ENCODE measurements at places on chromosomes 6 and 20.

- DNase-seq, result no peak
These were observed 145.3 kb downstream of the VEGFA start for GRCh38 chr6:43915208-43915869.

GRCh38 chr20:39885975-39886649, 802.9 kb downstream of the MAFB start:
- DNase-seq, result no peak

GRCh38 chr20:5001174-5002076, at the start of gene SLC23A2:
Gene SLC23A2 (minus strand): TSS chr20:5001510. CDS start chr20:4932562, 68,948 bp downstream.
- no peak for DNase-seq

DNA sequence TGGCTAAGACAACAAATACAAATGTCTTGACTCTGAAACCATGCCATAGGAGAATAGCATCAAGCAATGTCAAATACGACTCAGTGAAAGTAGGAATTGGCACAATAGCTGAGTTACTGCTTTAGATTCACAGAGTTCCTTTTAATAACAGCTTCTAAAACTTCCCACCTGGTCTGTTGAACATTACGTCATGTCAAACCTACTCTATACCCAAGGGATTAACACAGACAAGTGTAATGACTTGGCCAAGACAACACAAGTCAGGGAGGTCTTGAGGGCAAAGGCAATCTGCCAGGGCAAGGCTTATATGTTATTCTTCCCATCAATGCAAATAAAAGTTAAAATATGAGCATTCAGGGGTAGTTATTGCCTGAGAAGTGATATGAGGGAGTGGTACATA, 265.1 kb upstream of the PRDM1 start:
- no peak for DNase-seq

DNA sequence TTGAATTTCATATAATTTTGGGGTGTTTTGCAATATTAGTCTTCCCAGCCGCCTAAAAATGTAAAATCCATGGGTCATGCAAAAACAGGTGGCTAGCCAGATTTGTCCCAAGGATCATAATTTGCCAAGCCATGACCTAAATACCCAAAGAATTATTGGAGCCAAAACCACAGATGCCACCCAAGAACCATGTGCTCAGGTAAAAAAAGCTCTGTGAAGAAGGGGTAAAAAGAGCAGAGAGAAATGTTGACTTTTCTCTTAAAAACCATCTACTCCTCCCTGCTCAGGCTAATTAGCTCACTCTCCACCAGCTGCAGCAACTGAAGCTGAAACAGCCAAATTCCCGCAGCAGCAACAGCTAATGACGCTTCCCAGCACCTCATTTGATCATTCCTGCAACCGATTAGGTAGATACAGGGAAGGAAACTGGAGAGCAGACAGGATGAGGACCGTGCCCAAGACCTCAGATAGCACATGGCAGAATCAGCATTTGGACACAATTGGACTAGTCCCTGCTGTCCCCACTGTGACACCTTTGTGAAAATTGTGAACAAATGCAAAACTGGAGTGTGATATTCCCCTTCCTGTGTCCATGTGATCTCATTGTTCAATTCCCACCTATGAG, 107.9 kb upstream of the NXT1 start:
- no peak for DNase-seq

DNA sequence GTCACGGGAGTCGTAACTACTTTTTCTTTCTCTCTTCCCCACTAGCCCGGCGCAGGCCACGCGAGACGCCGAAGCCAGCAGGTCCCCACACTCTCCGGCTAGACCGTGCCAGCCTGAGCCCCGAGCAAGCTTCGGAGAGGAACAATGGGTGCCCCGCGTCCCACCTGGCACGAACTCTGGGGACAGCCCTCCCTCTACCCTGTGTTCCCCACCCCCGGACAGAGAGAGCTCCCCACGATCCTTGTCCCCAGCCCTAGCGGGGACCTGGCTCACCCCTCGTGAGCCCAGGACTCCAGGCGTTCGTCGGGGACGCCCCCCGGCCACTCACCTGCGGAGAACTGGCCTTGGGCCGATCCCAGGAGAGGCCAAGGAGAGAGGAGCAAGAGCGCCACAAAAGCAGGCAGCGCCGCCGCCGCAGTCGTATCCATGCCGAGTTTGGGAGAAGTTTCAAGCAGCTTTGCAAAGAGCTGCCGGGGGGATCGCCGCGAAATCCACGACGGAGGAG, 416 bp downstream of the PTPRK start:
- DNase-seq, result no peak

DNA sequence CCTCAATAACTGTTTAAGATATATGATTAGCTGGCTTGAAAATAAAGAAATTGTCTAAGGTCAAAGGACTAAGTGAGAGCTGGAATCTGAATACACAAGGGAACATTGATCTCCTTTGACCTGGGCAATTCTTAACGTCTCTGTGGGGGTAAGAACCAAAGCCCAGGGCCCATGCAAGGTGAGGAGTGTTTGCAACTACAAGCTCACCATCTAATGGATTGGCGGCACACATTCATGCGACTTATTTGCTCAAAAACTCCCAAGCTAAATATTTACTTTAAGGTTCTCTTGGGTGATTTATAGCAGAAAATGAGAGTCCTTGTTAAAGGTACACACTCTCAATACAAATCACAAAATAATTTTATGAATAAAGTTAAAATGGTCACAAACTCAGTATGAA, 392.0 kb upstream of the FLRT3 start:
- DNase-seq, result no peak

DNA sequence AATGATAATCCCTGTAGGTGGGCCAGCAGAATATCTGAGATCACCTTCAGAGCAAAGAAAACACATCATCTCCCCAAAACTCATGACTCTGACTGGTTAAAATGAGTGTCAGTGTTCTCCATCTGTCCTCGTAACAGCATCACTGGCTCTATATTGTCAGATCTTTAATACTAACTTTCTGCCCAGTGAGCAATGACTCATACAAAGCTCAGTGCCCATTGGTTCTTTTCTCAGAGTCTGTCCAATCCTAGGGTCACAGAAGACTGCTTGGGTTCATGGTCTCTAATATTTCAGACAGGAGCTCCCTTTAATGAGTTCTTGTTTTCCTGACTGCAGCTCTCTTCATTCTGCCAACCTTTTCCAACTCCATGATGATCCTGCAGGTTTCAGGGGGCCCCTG, 36.4 kb downstream of the HLA-DPB1 start:
- no peak for DNase-seq

DNA sequence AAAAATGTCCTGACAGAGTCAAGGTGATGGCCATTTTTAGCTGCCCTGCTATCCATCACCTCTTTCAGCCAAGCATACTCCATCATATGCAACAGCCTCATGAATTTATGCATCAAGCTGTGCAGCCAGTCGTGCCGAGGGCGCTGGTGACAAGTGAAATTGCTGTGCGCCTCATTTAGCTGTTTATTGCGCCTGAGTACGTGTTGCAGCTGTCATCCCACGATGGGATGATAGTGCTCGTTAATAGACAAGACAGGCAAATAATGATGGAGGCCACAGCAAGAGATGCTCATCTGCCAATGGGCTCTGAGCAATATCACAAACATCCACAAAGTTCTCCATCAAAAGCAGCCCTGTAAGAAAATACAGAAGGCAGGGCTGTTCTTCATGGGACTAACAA, 562.3 kb upstream of the POU3F2 start:
- DNase-seq, result no peak

DNA sequence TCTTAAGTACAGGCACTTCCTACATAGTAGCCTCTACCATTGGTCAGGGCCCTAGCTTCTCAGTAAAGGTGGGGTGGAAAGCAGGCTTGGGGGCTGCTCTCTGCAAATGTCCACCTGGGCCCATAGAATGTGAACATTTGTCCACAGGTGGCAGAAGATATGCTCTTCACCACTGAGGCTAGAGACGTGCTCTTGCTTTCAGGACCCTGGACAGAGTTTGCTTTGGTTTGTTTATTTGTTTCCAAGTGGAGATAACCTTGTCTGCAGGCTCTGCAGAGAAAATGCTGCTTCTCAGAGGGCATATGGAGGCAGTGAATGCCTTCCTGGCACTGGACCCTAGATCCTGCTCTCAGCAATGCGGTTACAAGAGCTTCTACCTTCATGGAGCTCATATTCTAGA, 129.0 kb downstream of the F13A1 start:
- DNase-seq, result no peak

- no peak for DNase-seq
These were observed 117.9 kb downstream of the JARID2 start for GRCh38 chr6:15363523-15364400.

DNA sequence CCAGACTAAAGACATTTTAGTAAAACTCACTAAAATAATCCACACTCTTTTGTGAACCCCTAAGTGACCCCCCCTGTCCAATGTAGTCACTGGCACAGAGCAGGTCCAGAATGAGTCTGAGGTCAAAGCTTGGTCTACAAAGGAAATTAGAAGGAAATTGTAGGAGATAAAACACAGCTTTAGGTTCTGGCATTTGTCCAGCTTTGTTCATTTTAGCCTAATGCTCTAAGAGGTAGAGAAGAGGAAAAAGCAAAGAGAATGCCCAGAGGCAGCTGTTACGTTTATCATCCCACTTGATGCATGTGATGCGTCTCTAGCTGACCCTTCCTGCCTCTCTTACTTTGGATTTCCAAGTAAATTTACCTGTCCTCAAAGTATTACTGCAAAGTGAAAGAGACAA, 62.5 kb downstream of the CNKSR3 start:
- DNase-seq, result no peak

DNA sequence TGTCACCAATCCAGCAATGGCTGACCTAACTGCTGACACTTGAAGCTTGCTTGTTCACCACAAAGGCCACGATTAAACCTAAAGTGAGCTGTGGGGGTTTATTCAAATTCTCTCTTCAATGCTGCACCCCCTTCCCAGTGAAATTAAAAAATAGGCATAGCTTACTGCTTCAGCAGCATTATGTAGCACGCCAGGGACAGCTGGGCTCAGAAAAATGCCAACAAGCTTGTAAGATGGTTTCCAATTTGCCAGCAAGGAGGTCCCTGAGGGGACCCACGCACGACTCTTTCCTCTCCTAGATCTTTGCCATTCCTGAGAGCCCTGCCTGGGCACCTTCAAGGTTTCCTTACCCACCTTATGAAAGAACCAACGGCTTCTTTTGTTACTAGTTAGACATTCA, 113.5 kb upstream of the CDH4 start:
- DNase-seq, result no peak

- no peak for DNase-seq
These were observed 399.4 kb upstream of the MARCKS start for GRCh38 chr6:113457751-113458150.

GRCh38 chr20:10115021-10115420, 80.2 kb downstream of the ANKEF1 start:
- DNase-seq, result no peak

DNA sequence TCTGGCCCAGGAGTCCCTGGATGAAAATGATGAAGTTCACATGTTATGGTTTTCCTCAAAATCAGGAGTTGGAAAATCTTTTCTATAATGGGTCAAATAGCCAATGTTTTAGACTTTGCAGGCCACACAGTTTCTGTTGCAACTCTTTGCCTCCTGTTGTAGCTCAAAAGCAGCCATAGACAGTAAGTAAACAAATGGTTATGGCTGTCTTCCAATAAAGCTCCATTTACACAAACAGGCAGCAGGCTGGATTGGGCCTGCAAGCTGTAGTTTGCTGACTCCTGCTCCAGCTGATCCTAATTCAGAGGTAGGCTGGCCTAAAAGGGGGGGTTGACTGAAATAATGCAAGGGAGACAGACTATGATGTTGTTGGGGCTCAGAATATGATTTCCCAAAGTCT, 33.0 kb downstream of the METTL24 start:
- DNase-seq, result no peak

DNA sequence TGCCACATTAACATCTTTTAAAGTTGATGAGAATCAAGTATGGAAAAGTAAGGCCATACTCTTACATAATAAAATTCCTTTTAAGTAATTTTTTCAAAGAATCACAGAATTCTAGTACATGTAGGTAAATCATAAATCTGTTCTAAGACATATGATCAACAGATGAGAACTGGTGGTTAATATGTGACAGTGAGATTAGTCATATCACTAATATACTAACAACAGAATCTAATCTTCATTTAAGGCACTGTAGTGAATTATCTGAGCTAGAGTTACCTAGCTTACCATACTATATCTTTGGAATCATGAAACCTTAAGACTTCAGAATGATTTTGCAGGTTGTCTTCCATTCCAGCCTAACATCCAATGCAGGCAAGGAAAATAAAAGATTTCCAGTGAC, 11.6 kb downstream of the PLN start:
- DNase-seq, result no peak

- DNase-seq, result no peak
These were observed 293.0 kb downstream of the ADGB start for GRCh38 chr6:146891615-146892265.

GRCh38 chr20:37797669-37798175, 103.9 kb downstream of the CTNNBL1 start:
- DNase-seq, result no peak

DNA sequence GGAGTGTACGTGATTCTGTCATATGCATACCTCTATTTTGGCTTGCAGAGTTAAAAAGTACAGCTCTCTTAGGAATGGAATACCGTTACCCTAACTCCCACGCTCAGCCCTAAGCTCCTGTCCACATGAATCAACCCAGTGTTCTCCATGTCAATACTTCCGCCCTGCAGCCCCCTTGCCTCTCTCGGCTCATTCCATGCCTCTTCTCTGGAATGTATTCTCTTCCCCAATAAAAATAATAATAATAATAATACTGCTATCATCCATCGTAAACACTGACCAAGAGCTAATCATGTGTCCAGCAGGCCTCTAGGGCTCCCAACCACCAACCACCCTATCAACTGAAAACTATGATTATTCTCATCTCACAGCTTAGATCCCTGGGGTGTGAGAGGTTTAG, 100.6 kb downstream of the PREX1 start:
- DNase-seq, result no peak

DNA sequence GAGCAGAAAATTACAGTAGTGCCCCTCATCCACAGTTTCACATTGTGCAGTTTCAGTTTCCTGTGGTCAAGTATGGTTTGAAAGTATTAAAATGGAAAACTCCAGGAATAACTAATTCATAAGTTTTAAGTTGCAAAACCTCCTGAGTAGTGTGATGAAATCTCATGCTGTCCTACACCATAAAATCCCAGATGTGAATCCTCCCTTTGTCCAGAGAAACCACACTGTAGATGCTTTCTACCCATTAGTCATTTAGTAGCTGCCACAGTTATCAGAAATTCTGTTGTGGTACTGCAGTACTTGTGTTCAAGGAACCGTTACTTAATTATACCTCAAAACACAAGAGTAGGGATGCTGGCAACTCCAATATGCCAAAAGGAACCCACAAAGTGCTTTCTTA, 74.7 kb downstream of the PTCHD4 start:
- no peak for DNase-seq

GRCh38 chr6:50128420-50129005, 78.8 kb upstream of the DEFB112 start:
- DNase-seq, result no peak

- no peak for DNase-seq
These were observed 82.6 kb upstream of the FOXQ1 start for GRCh38 chr6:1229301-1229700.

All from stimulated activated CD4-positive, alpha-beta T cell treated with anti-CD3 and anti-CD28 coated beads, TNF-alpha, amount 100 ng/mL, for 24 hours (primary cell).